Activated T-cell treated with anti-CD3 and anti-CD28 coated beads, Interleukin-2, amount 50 U/mL, for 4 hours (primary cell): ENCODE measurements at places on chromosomes 1 and 21. TPM values are rescaled to one million over a fixed set of nuclear protein-coding genes. Genes with fewer than 3 reads are reported as not detected.

Gene FOXE3
- total RNA-seq: not detected

Gene HTR6
- total RNA-seq: 0.43 TPM

Gene CDK18
- 1.9 TPM for total RNA-seq

Gene TRIM17
- total RNA-seq: 1.1 TPM

Gene SPATA46
- not detected for total RNA-seq

Gene LRRC71
- not detected for total RNA-seq

Gene KCND3
- total RNA-seq: not detected

Gene KRTAP7-1
- not detected for total RNA-seq
